T1000 (cell line): ENCODE measurements at places on chromosomes 7 and 10.

GRCh38 chr7:151487228-151487627 lies 32.5 kb downstream of the RHEB start:
- DNase-seq: no peak

- no peak for DNase-seq
Observed at GRCh38 chr10:14569274-14570060, 205.2 kb downstream of the FAM107B start.

DNA sequence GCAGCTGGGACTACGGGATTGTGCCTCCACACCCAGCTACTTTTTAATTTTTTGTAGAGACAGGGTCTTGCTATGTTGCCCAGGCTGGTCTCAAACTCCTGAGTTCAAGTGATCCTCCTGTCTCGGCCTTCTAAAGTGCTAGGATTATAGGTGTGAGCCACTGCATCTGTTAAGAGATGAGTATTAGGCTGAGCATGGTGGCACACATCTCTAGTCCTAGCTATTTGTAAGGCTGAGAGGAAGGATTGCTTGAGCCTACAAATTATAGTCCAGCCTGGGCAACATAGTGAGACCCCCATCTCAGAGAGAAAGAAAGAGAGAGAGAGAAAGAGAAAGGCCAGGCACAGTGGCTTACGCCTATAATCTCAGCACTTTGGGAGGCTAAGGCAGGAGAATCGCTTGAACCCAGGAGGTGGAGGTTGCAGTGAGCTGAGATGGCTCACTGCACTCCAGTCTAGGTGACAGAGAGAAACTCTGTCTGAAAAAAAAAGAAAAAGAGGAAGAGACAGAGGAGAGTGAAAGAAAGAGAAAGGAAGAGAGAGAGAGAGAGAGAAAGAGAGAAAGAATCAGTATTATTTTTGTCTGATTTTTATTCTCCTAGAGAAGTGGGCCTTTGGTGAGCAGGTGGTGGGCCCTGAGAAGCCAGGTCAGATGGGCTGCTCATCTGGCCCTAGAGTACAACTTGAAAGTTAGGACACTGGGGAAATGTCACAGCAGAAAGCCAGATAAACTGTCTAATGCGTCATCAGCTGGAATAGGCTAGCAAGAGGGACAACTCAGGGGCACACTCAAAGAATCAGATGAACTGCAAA lies 58.2 kb upstream of the ZRANB1 start:
- DNase-seq: no peak

- no peak for DNase-seq
Observed at GRCh38 chr10:45581216-45581549, 91.4 kb downstream of the ZFAND4 start.

DNA sequence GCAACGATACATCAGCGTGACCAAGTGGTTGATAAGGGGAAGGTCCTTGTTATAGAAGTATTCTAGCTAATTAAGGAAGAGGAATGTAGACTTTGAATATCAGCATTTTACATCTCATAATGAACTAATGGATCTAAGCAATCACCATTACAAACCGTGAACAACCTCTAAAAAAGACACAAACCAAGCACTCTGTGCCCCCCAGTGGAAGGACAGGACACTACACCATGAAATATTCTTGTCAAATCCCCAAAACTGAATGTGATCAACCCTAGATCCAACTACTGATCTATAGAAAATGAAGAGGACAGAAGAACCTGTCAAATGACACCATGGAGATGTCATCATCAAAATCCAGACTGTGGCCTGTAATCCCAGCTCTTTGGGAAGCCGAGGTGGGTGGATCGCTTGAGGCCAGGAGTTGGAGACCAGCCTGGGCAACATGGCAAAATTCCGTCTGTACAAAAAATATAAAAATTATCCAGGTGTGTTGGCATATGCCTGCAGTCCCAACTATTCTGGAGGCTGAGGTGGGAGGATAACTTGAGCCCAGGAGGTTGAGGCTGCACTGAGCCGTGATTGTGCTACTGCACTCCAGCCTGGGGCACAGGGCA lies 111.3 kb upstream of the CARD11 start:
- peak; percentile 20 for DNase-seq

DNA sequence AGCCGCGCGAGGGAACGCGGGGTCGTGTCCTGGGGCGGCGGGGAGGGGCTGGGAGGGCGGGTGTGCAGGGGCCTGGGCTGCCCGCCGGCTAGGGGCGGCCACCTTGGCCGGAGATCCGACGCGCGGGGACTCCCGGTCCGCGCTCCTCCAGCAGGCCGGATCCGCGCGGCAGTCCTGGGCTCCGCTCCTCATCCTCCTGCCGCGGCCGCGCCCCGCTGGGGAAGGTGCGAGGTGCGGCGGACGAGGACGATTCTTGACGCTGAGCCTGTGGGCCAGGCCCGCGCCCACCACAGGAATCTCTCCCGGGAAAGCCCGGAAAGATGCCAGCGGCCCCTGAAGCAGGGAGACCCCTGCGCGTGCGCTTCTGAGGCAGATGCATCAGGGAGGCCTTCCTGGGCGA lies 6.6 kb upstream of the OGDHL start:
- DNase-seq: no peak

DNA sequence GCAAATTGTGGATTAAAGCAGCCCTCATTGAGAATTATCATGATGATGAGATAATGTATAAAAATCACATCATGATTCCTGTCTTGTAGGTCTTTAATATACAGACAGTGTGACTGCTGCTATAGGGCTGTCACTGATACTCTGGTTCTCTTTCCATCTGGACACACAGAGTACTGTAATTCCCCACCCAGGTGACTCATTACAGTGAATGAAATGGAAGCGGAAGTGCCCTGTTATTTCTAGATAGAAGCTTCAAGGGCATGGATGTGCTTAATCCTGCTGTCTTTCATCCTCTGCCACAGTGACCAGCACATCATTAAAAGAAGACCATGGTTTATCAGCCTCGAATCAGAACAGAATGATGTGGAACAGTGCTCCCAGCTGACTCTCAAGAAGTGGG lies 1234.0 kb downstream of the SORCS3 start:
- DNase-seq: no peak

DNA sequence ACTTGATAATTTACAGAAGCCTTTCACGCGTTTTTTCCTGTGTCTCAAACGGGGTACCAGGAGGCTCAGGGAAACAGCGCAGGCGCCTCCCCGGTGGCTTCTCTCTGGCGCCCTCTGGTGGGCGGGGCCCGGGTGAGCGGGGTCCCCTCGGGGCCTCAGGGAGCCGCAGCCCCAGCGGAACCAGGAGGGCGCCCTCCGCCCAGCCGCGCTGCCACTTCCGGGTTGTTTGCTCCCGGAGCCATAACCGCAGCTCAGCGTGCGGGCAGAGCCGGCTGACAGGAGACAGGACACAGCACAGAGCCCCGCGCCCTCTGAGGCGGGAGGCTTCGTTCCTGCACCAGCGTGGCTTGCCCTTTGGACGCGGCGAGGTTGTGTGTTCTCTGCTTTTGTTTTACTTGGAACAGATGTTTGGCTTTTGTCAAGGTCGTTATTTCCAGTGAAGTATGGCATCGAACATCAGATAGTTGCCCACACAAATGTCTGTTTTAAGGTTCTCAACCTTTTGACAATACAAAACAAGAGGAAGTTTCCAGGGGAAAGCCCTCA lies 6.9 kb upstream of the CYP2E1 start:
- DNase-seq: peak; percentile 85

DNA sequence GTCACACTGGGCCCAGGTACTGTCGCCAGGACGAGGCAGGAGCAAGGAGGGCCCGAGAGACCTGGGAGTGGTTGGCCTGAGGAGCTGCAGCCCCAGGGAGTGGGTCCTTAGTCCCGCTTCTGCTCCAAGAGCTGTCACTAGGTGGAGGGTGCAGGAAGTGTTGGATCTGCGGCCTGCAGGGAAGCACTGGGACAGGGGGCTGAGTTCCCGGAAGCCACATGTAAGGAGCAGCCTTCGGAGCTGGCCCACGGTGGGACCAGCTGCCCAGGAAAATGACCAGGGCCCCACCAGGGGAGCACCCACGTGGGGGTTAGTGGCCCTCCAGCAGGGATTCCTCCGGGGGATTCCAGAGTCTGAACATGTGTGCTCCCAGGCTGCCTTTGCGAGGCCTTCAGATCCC lies 9.2 kb upstream of the AQP1 start:
- no peak for DNase-seq

DNA sequence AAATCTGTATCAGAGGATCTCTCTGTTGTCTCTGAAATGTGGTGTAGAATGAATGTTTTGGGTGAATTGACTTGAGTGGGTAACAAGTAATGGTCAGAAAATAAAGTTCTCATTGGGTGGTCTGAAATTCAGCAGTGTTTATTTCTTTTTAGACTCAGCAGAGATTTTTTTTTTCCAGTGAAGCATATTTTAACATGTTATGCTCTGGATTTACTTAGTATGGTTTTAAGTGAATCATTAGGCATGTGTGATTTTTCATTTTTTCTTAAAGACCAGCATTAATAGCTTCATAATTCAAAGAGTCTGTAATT lies 63.5 kb downstream of the REEP3 start:
- DNase-seq: no peak

DNA sequence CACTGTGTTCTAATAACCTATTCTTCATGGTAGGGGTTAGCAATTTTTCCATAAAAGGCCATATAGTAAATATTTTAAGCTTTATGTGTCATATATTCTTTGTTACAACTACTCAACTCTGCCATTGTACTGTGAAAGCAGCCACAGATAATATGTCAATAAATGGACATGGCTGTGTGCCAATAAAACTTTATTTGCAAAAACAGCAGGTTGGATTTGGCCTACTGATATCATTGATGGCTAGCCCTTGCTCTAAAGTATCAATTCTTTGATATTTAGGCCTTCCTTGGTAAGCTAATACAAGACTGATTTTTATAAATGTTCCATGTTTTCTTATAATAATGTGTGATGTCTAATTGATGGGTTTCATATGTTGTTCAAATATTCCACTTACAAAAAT lies 77.2 kb upstream of the OPALIN start:
- no peak for DNase-seq

DNA sequence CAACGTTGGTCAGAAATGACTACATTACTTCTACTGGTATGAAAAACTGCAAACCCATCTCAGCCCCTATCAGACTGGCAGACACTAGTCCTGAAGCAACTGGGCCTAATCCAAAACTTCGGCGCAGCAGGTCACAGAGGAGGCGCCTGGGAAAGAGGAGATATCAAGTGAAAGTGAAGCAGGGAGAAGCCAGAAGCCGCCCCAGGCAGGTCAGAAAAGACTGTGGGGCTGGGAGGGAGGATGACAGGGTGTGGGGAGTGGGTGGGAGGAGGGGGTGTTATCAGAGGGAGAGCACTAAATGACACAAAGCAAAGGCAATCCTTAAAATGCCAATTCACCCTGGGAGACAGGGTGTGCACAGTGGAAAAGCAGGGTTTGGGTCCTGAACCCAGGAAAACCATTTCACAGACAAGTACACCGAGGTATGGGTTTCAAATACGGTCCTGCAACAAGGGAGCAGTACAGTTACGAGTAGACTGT lies 731 bp downstream of the CHCHD3 start:
- DNase-seq: no peak

GRCh38 chr10:123241391-123242141 lies 87.4 kb downstream of the BUB3 start:
- DNase-seq: no peak

- no peak for DNase-seq
Observed at GRCh38 chr7:111264981-111265380, 174.1 kb downstream of the LRRN3 start.

- DNase-seq: no peak
Observed at GRCh38 chr7:94228223-94228622, 166.5 kb upstream of the COL1A2 start.

DNA sequence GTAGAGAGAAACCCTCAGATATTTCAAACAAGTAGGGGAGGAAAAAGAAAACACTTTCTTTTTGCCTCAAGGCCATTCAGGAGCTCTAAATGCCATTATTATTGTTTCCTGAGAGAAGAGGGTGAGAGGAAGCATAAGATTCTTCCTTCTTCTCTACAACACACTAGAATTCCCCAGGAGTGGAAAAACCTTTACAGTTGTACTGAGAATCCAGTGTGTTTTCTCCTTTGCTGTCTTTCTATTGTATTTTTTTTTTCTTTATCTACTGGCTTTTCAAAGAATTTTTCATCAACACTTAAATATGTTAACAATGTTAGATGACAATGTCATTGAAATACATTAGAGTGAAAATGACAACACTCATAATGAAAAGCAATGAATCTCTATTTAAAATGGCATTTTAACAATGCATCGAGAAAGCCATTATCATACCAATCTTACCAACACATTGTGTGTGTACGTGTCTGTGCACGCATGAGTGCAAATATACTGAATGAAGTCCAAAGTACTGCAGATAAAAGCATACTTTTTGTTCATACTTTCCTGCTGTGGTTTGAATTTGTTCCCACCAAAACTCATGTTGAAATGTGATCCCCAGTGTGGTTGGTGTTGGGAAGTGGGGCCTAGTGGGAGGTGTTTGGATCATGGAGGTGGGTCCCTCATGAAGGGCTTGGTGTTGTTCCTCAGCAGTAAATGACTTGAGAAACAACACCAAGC lies 24.2 kb upstream of the MACC1 start:
- no peak for DNase-seq

DNA sequence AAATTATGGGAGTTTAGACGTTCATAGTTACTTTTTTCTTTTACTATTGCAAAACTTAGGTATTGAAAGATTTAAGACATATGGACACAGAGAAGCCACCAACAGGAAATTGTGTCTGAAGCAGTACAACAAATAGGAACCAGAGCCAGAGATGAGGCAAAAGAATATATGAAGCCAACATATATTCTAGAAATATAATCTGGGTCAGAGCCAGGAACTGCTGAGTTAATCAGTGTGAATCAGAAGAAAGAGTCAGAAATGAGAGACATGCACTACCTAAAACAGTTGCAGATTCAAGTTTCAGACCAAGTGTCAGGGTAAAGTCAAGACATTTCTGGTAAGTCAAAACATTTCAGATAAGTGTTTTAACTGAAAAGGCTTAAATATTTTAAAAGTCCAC lies 67.7 kb downstream of the DGKB start:
- DNase-seq: no peak

DNA sequence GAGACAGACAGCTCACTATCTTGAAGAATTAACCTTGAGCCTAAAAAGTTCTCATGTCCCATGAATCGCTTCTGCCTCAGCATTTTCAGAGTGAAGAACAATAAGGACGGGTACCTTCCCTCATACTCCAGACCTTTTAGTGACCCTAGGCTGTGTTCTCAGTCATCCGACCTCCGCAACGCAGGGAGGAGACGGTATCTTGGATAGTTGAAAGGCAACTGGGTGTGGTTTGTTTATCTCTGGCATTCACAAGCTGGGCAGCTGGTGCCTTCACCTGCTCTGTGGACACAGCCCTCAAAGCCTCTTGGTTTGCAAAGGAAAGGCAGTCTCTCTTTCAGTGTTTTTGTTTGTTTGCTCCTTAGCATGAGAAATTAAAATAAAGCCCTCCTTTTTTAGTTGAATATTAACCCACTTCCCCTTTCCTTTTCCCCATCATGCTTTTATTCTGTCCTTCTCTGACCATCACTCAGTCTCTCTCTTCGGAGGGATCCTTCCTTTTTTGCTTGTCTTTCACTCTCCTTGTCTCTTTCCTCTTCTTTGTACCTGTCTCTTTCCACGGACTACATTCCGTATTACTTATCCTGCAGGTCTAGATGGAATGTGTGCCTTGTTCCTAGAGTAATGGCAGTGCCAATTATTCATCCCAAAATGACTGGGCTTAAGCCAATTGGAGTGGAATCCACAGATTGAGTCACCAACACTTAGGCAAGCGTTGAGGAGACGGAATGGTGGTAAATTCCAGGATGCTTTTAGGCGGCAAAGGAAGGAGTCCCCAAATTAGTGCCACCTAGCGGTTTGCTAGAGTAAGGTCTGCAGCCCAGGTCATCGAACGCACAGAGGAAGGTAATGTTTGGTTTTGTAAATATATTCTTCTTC lies 45.8 kb downstream of the PRR15 start:
- no peak for DNase-seq

GRCh38 chr10:6270951-6271350 lies 68.2 kb downstream of the PFKFB3 start:
- DNase-seq: no peak
